Activated T-helper 17 cell treated with anti-CD3 and anti-CD28 coated beads, Interleukin-2, amount 50 U/mL, for 72 hours (primary cell): ENCODE measurements at places on chromosomes 2 and 18.

- no peak overlapping the region for H3K4me3 ChIP-seq
- peaks cover 6% of the 10 kb centered on the region for H3K4me1 ChIP-seq
- no peak overlapping the region for H3K27ac ChIP-seq
- H3K27me3 ChIP-seq: no peaks in the 10 kb centered on the region
- peak; percentile 86 for ATAC-seq
Observed at GRCh38 chr2:172179045-172179701, 76.5 kb upstream of the DLX2 start.

DNA sequence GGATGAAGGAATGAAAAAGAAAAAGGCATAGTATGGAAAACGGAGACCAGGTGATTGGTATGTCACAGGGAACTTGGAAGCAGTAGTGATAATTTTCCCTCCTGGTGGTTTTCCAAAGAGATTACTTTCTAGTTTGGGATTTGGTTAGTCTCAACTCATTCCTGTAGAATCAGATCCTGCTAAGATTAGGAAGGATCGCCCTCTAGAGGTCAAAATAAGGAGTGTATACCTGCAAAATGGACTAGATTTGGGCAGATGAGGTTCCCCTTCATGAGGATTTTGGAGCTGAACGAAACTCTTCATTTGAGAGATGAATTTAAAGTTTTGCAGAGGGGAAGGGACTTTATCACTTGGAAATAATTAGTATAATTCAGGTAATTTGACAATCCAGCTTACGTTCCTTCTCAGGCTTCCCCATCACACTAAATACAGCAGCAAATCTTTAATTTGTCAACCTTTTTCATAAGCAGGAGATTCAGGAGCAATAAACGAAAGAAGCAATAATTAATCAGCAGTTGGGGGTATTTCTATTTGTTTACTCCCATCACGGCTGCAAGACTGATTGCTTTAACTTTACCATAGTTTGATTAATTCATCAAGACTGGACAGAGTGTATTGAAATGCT, 65.2 kb downstream of the CCDC195 start:
- peak; percentile 51 for ATAC-seq
- no peak overlapping the region for H3K4me3 ChIP-seq
- no peaks in the 10 kb centered on the region for H3K36me3 ChIP-seq

DNA sequence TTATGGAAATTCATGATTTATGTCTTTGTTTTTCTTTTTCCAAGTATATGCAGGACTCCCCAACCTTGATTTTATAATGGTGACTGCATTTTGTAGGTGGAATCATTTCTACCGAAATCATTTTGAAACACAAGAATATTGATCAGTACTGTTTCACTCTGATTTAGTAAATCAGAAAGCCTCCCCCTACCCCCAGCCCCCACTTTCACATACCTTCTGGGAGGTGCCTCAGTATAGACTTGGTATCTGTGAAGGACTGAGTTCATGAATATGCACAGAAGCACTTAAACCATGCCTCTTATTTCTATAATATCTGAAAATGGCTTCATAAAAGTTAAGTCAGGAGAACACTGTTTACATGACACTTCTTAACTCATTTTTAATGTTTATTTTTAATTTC, 147.7 kb downstream of the AGPS start:
- peaks cover 26% of the 10 kb centered on the region for H3K36me3 ChIP-seq
- H3K4me3 ChIP-seq: no peak overlapping the region
- ATAC-seq: peak; percentile 34
- no peaks in the 10 kb centered on the region for H3K27me3 ChIP-seq
- H3K4me1 ChIP-seq: no peaks in the 10 kb centered on the region

DNA sequence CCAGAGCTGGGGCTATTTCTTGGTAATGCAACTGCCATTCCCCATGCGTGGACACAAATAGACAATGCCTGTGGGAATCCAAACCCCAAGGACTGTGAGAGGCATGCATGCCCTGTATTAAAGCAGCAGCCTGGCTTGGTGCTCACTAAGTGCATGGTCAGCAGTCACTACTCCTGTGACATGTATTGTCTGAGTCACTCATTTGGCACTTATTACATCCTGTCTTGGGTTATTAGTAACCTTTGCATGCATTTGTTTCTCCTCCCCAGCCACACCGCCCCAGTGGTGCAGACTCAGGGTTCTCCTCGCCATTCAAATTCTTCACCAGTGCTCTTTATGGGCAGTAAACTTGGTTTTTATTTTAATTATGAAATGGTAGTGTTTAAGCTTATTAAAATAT, 30.2 kb downstream of the PRKCE start:
- peak; percentile 85 for ATAC-seq
- no peaks in the 10 kb centered on the region for H3K36me3 ChIP-seq
- no peaks in the 10 kb centered on the region for H3K4me1 ChIP-seq
- no peak overlapping the region for H3K27ac ChIP-seq

DNA sequence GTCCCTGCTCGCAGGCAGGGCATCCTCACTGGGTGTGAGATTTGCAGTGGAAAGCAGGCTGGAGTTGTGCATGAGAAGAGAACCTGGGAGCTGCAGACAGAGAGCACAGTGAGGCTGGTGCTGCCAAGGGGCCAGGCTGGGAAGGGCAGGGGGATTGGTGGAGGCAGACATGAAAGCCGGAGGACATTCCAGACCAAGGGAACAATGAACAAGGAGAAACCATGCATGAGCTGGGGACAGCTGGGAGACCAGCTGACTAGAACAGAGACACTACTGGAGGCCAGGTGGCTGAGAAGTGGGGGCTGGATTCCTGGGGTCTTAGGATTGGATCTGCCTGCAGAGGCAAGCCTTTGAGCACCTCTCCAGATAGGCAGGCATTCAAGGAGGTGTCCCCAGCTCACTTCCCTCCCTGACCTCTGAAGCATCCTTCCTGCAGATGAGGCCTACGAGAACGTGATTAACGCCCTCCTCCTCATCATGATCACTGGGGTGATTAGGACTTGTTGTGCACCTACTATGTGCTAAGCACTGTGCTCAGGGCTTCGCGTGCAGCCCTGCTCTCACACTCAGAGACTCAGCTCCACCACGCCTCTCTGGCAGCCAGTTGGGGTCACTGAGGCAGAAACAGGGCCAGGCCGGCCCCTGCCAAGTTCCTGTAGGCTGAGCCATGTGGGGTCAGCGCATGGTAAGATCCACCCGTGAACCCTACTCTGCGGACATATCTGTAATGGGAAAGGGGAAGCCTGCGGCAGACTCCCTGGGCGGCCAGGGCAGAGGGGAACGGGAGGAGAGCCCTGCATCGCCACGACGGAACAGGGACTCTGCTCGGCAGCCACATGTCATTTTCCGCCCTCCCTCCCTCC, 74.8 kb upstream of the SLC66A3 start:
- no peak overlapping the region for H3K27ac ChIP-seq
- H3K4me3 ChIP-seq: no peak overlapping the region
- no peak for ATAC-seq

GRCh38 chr2:204187229-204188083, 250.9 kb downstream of the ICOS start:
- H3K27ac ChIP-seq: no peak overlapping the region
- no peak for ATAC-seq
- H3K36me3 ChIP-seq: no peaks in the 10 kb centered on the region
- no peak overlapping the region for H3K4me3 ChIP-seq
- H3K27me3 ChIP-seq: no peaks in the 10 kb centered on the region
